ENCODE measurements at places on chromosomes 3 and 15. TPM values are rescaled to one million over a fixed set of nuclear protein-coding genes. Genes with fewer than 3 reads are reported as not detected.

GRCh38 chr3:186241910-186242821, 119.9 kb downstream of the DGKG start:
- peak; percentile 47 for DNase-seq

DNA sequence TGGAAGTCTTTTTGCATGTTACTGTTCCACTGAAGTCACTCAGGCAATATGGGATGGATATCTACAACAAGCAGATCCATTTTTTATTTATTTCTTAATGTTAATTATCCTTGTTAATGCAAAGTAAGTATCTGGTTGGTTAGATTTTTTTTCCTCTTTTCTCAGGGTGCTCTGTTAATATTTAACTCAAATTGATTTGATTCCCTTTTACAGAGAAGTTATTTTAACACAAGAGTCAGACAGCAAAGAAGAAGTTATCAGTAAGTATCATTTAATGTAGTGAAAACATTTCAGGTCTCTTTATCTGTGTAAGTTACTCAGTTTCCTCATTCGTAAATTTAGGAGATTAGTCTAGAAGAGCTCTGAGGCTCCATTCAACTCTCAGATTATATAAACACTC, 34.3 kb downstream of the TBC1D23 start:
- DNase-seq, result no peak

DNA sequence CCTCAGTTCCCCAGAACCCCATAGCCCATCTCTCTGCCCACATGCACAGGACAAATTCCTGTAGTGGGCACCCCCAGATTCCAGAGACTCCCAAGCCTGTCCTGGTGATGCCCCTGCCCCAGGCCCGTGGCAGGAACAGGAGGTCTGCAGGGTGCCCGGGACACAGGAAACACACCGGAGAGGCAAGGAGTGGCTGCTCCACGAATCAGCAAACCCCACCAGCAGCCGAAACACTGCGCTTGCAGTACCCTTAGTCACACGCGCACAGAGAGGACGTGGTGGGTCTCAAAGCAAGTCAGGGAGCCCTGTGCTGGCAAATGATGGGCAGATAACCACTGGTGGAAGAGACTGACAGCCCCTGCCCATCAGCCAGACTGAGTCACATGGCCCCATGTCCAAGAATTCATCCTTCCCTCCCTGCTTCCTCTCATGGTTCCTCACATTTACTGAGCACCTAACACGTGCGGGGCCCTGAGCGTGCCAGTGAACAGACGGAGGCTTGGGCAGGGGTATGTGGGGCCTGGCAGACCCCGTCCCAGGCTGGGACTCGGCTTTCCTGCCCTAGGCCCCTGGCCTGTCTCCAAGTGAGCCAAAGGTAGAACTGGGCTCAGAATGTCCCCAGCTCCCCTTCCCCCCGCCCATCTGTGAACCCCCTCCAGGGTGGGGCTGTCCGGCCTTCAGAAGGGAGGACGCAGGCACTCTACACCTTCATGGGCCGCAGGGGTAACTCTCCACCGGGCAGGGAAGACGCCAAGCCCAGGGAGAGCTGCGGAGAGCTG, 130.4 kb upstream of the IQSEC1 start:
- DNase-seq, result no peak

DNA sequence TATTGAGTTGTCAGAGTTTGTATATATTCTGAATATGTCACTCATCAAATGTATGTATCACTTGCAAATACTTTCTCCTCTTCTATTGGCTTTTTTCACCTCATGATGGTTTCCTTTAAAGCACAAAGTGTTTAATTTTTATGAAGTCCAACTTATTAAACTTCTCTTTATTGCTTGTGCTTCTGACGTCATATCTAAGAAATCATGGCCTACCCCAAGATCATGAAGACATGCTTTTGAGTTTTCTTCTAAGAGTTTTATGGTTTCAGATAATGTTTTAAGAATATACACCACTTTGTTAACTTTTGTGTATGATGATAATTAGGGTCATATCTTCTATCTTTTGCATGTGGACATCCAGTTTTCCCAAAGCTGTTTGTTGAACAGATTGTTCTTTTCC, 417.2 kb upstream of the ATP10A start:
- DNase-seq, result no peak

DNA sequence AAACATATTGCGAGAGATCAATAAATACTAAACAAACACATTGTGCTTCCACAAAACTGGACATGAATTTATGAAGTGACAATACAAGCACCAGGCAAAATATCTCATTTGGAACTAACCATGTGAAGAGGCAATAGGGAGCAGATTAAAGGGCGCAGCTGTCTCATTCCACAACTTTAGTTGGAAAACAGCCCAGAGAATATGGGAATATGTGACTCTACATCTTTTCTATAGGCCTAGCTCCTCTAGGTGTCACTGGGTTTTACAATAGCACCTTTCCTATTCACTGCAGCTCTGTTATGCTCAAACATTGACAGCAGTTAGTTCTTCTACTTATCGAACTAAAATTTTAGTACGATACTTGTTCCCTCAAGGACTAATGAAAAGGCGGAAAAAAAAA, 866.3 kb upstream of the GBE1 start:
- DNase-seq, result no peak

DNA sequence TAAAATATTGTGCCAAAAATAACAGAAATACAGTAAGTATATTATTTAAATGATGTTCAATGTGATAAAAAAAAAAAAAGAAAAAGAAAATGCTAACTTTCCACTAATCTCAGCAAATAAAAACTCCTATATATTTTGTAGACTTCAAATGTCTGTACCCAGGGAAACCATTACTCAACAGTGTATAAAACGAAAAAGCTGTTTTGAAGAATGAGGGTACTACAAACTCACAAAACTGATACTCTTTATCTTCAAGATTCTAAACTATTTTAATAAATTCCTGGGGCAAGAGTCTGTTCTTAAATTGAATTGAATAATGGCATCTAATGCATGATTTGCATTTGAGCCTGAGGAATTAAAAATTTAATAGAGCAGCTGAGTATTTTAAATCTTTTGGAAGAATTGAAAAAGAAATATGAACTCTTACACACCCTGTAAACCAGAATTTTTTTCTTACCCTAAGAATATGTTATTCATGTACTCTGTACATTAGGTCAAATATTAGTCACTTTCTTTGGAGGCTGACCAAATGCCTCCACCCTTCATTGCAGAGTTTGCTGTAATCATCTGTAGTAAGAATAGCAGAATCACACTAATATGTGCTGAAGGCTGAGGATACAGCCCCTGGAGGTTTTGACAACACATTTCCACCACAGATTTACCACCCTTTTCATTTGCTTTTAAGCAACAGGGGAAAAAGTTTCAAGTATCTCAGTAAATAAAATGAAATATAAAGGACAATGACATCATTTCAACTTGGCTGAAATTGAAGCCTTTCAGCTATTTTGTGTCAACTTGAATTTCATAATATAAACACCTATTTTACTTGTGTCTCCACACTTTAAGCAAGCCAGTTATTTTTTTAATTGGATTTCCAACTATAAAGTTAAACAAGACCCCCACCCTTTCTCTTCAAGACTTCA, 79.7 kb downstream of the FBN1 start:
- DNase-seq, result no peak

- DNase-seq, result no peak
These were observed 487.4 kb upstream of the PROK2 start for GRCh38 chr3:72272356-72272755.

DNA sequence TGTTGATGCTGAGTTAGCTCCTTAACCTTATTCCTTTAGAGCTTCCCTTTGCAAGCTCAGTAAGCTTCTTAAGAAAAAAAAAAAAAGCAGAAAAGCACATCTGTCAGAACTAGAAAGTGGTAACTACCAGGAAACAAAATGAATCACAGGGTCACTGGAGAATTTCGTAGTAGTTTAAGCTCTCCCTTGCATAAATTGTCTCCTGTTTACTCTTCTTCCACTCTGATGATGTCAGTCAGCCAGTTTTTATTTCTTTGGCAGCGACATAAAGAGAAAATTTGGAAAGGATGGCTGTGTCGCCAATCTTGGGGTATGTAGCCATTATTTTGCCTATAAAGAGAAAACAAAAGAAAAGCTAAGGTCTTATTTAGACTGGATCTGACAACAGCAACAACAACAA, 3.2 kb upstream of the GABRR3 start:
- no peak for DNase-seq

GRCh38 chr3:42660898-42661297, 7.4 kb downstream of the ZBTB47 start:
- DNase-seq, result no peak

DNA sequence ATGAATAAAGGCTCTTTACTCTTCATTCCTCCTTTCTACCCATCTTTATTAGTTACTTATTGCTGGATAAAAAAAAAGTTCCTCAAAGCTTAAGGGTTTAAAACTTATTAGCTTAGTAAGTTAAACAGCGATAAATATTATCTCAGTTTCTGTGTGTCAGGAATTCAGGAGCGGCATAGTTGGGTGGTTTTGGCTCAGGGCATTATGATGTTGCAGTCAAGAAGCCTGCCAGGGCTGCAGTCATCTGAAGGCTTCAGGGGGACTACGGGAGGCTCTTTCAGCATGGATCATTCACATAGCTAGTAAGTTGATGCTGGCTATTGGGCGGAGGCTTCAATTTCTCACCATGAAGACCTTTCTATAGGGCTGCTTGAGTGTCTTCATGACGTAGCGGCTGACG, 1.9 kb upstream of the DLG1 start:
- DNase-seq, result no peak

- no peak for DNase-seq
These were observed 6.9 kb upstream of the PPP1R2 start for GRCh38 chr3:195549931-195550519.

GRCh38 chr15:56693761-56694160, 39.5 kb downstream of the ZNF280D start:
- no peak for DNase-seq

GRCh38 chr3:133881492-133881891, 14.2 kb downstream of the RAB6B start:
- no peak for DNase-seq

GRCh38 chr15:92843326-92843725, 56.8 kb upstream of the CHD2 start:
- DNase-seq, result no peak

GRCh38 chr3:81249540-81250029, 511.9 kb downstream of the GBE1 start:
- DNase-seq, result no peak

- DNase-seq, result no peak
These were observed 28.6 kb upstream of the C3orf80 start for GRCh38 chr3:160196511-160197104.

GRCh38 chr3:79886204-79886603, 118.4 kb upstream of the ROBO1 start:
- DNase-seq, result peak; percentile 30

- DNase-seq, result no peak
These were observed 26.4 kb upstream of the GABPB1 start for GRCh38 chr15:50381438-50381837.

- DNase-seq, result no peak
These were observed 631.7 kb upstream of the CCDC54 start for GRCh38 chr3:106745344-106746168.

GRCh38 chr15:26050984-26051383, 187.9 kb upstream of the ATP10A start:
- peak; percentile 42 for DNase-seq

GRCh38 chr3:160400702-160401150, 1.3 kb downstream of the SMC4 start:
- peak; percentile 56 for DNase-seq

- peak; percentile 83 for DNase-seq
These were observed 394 bp downstream of the OSBPL10 start for GRCh38 chr3:31980530-31981205.

GRCh38 chr3:46895204-46895660, 17.7 kb downstream of the PTH1R start:
- peak; percentile 85 for DNase-seq

- DNase-seq, result no peak
These were observed 327.7 kb upstream of the LMCD1 start for GRCh38 chr3:8173892-8174291.

- DNase-seq, result no peak
These were observed 593 bp downstream of the FAM219B start for GRCh38 chr15:74906067-74906449.

DNA sequence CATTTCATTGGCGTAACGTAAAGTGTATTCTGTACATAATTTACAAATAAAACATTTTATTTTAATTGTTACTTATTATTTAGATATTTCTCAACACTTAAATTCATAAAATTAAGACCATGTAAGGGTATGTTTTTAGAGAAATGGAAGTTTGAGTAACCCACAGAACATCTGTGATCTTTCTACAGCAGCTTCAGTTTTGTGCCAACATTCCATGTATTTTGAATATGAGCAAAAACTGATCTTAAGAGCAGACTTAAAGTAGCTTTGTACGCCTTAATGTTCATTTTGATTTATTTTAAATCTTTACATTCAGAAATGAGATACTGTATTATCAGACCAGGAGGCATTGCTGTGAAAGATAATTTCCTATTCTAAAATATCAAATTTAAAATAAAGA, 27.2 kb downstream of the SEC62 start:
- no peak for DNase-seq

DNA sequence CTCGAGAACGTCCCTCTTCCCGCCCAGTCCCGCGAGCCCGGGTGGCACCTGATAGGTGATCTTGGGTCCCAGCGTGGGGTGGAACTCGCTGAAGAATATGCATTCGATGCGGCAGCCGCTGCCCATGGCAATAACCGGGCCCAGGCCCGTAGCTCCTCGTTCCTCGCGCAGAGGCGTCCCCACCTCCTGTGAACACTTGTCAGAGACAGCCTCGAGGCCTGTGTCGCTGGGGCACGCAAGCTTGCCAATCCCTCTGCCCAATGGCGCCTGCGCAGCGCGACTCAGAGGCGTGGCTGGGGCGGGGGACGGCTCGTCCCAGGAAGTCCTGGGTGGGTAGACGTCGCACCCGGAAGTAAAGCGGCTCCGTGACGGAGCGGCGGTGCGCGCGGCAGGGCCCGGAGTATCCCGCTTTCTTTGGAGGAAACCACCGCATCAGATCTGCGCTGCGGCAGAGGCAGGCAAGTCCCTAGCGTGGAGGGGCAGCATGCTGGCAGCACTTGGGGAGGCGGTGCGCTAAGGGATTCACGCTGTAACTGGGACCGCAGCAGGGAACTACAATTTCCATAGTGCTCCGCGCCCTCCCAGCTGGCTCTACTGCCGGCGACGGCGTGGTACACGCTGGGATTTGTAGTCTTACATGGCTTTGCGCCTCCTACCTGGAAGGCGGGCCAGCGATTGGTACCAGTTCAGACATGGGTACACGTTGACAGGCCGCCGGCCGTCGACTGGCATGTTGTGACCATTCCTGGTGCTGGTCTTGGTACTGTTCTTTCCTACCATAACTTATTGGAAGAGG, at the start of the genes CYB561D2 and NPRL2:
TSS of gene CYB561D2 (plus strand) at position 336 of the 796 bp plus-strand sequence. CDS start 572 bp downstream, outside the sequence.
TSS of gene NPRL2 (minus strand) at position 249 of the 796 bp plus-strand sequence. CDS start at position 126, 123 bp downstream.
- DNase-seq, result peak; percentile 97

- no peak for DNase-seq
These were observed 129.4 kb downstream of the LRIG1 start for GRCh38 chr3:66371432-66371831.

The GHRL gene
- polyA plus RNA-seq, result not detected

The IL17RE gene
- polyA plus RNA-seq, result 0.76 TPM

The NTRK3 gene
- 3.1 TPM for polyA plus RNA-seq

The WDR82 gene
- 57.8 TPM for polyA plus RNA-seq

The FANCD2OS gene
- not detected for polyA plus RNA-seq

The GHSR gene
- not detected for polyA plus RNA-seq

The ARGFX gene
- not detected for polyA plus RNA-seq

The TMA7 gene
- 438 TPM for polyA plus RNA-seq

The GREM1 gene
- polyA plus RNA-seq, result 46.4 TPM

The GRM7 gene
- 0.29 TPM for polyA plus RNA-seq

The GPR62 gene
- 0.10 TPM for polyA plus RNA-seq

The CFAP91 gene
- polyA plus RNA-seq, result 3.7 TPM
